Tibial nerve (tissue), 4 donors: ENCODE measurements at places on chromosomes 5 and 9. TPM values are rescaled to one million over a fixed set of nuclear protein-coding genes. Genes with fewer than 3 reads are reported as not detected.

- no peak overlapping the region for H3K4me3 ChIP-seq
- no peaks in the 10 kb centered on the region for H3K27me3 ChIP-seq
- no peak for DNase-seq
- no peaks in the 10 kb centered on the region for H3K4me1 ChIP-seq
- H3K27ac ChIP-seq = no peak overlapping the region
These were observed 372.2 kb downstream of the ZSWIM6 start for GRCh38 chr5:61704289-61704688.

DNA sequence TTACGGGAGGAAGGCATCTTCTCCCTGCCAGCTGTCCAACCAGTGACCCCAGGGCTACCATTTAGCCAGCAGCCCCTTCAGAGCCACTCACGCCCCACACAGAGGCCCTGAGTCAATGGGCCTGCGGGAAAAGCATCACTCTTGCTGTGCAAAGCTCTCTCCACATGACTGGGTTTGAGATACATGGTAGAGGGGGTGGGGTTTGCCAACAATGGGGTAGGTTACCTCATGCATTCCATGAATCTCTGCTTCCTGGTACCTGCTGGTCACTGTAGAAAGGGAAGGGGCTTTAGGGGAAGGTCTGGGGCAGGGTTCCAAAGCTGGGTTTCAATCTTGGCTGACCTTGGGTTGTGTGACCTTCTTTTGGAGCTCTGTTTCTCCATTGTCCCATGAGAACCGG is 22.9 kb upstream of the TTLL11 start:
- DNase-seq = no peak
- peaks cover 7% of the 10 kb centered on the region for H3K27me3 ChIP-seq
- H3K4me1 ChIP-seq = no peaks in the 10 kb centered on the region
- no peak overlapping the region for H3K4me3 ChIP-seq
- H3K27ac ChIP-seq = no peak overlapping the region

DNA sequence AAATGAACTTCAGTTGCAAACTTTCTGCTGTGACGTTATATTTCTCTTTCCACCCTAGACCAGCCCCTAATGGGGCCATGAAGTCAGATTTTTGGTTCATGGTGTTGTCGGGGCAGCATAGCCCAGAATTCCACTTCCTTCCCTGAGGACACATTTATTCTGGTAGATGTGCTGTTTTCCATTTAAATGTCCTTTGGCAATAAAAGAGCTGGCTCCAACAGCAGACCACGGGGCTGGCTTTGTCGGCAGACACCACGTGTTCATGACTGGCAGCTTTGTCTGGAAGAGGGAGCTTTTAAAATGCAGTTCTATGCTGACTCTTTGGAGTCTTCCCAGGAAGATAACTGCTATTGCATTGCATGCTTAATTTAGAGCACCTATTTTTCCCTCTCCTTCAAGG is 17.6 kb upstream of the LCP2 start:
- peak; percentile 84 for DNase-seq
- no peaks in the 10 kb centered on the region for H3K36me3 ChIP-seq
- no peaks in the 10 kb centered on the region for H3K4me1 ChIP-seq
- H3K27ac ChIP-seq = peak overlapping the region; percentile 73
- no peak overlapping the region for H3K4me3 ChIP-seq

DNA sequence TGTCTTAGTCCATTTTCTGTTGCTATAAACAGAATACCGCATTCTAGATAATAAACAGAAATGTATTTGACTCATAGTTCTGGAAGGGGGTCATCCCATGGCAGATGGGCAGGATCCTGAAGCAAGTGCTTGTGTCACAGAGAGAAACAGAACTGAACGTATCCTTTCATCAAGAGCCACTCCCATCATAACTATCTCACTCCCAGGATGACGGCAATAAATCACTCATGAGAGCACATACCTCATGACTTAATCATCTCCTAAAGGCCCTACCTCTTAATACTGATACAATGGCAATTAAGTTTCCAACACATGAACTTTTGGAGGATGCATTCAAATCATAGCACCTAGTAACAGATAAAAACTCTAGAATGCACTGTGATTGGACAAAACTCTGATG is 142.9 kb downstream of the CAMK4 start:
- no peak for DNase-seq
- no peaks in the 10 kb centered on the region for H3K36me3 ChIP-seq
- no peak overlapping the region for H3K4me3 ChIP-seq
- H3K27ac ChIP-seq = no peak overlapping the region
- no peaks in the 10 kb centered on the region for H3K27me3 ChIP-seq
- no peaks in the 10 kb centered on the region for H3K4me1 ChIP-seq

NMUR2 gene
- total RNA-seq = not detected

GRCh38 chr5:31981361-31981945 is 192.7 kb downstream of the GOLPH3 start:
- no peaks in the 10 kb centered on the region for H3K4me1 ChIP-seq
- H3K27me3 ChIP-seq = no peaks in the 10 kb centered on the region
- no peak overlapping the region for H3K27ac ChIP-seq
- H3K4me3 ChIP-seq = no peak overlapping the region

- no peak for DNase-seq
- no peaks in the 10 kb centered on the region for H3K36me3 ChIP-seq
- H3K27ac ChIP-seq = no peak overlapping the region
- no peaks in the 10 kb centered on the region for H3K27me3 ChIP-seq
These were observed 80.9 kb upstream of the SNX2 start for GRCh38 chr5:122693963-122694362.

HNRNPH1 gene
- total RNA-seq = 696 TPM

DNA sequence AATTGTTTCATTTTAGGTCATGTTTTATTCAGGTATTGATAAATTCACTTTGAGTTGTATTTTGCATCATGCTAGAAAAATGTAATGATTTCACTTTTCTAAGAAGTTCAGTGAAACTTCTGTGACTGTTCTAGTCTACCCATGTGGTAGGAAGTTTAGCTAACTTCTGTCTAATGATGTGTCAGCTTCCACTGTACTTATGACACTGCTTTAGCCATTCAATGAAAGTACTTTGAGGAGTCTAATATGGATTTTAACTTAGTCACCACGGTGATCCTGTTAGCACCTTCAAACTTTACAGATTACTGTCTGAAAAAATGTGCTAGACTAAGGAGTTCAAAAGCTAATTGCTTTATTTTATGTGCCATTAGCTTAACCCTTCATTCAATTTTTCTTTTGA is 1510.5 kb upstream of the CDH9 start:
- H3K27ac ChIP-seq = no peak overlapping the region
- no peaks in the 10 kb centered on the region for H3K27me3 ChIP-seq
- no peaks in the 10 kb centered on the region for H3K36me3 ChIP-seq

- DNase-seq = no peak
- H3K27me3 ChIP-seq = no peaks in the 10 kb centered on the region
- H3K4me1 ChIP-seq = peaks cover 3% of the 10 kb centered on the region
- H3K4me3 ChIP-seq = peak overlapping the region; percentile 75
These were observed 709 bp downstream of the IQGAP2 start for GRCh38 chr5:76403766-76404222.

GRCh38 chr9:135526730-135527571 is 5.7 kb downstream of the LCN1 start:
- DNase-seq = no peak
- H3K36me3 ChIP-seq = no peaks in the 10 kb centered on the region
- H3K27me3 ChIP-seq = no peaks in the 10 kb centered on the region
- no peak overlapping the region for H3K27ac ChIP-seq

DNA sequence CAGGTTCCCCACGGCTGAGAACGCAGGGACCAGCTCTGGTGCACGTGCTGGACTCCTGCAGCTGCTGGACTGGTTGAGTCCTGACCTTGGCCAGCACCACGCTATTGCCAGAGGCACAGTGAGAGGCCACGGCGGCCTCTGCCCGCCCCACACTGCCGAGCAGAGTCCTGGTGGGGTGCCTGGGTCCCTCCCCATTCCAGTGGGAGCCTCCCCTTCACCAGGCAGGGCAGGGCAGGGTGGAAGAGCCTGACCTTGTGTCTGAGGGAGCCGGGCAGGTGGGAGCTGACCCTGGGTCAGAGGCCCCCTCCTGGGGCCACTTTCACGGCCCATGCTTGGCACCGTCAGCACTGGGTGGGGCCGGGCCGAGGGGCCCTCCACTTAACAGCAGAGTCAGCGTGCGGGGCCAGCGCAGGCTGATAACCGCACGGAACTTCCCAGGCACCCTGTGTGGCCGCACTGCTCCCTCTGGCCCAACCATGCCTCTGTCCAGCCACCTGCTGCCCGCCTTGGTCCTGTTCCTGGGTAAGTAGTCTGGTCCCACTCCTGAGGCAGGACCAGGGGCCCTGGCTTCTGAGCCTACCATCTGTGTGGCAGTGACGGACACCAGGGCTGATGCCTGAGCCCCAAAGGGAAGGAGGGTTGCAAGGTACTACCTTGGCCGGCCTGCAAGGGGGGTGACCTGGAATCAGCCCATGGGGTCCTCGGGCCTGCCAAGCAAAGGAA is at the start of gene MAMDC4:
TSS of gene MAMDC4 (plus strand) at position 406 of the 723 bp plus-strand sequence. CDS start at position 477, 71 bp downstream.
- peaks cover 9% of the 10 kb centered on the region for H3K27me3 ChIP-seq
- peaks cover 9% of the 10 kb centered on the region for H3K4me1 ChIP-seq
- no peaks in the 10 kb centered on the region for H3K36me3 ChIP-seq
- no peak within 1 kb of the TSS for H3K27ac ChIP-seq
- H3K4me3 ChIP-seq = no peak within 1 kb of the TSS
- no peak for DNase-seq

DNA sequence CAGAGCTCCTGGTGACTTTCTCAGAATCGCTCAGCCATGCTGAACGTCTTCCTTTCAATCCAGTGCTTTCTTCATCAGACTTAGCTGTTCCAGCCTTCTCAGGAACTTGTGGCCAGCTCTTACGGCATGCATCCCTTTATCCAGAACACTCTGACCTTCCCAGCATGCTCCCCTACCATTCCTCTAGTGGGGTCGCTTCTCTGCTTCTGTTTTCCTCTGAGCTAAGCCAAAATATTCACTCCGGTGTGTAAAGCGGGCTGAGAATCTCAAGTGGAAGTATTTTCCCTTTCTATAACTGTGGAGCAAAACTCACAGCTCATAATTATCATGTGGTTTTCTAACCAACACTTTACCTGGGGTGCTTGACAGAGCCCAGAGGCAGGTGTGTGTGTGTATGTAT is 6.2 kb downstream of the DCANP1 start:
- peak overlapping the region; percentile 32 for H3K27ac ChIP-seq
- H3K4me3 ChIP-seq = no peak overlapping the region
- no peak for DNase-seq
- no peaks in the 10 kb centered on the region for H3K4me1 ChIP-seq

- H3K27ac ChIP-seq = no peak overlapping the region
- H3K36me3 ChIP-seq = no peaks in the 10 kb centered on the region
- no peaks in the 10 kb centered on the region for H3K27me3 ChIP-seq
- H3K4me3 ChIP-seq = no peak overlapping the region
- DNase-seq = no peak
- peaks cover 12% of the 10 kb centered on the region for H3K4me1 ChIP-seq
These were observed 173.0 kb upstream of the TARS1 start for GRCh38 chr5:33267801-33268200.

- no peak overlapping the region for H3K4me3 ChIP-seq
- DNase-seq = no peak
- no peaks in the 10 kb centered on the region for H3K36me3 ChIP-seq
- no peaks in the 10 kb centered on the region for H3K4me1 ChIP-seq
- H3K27me3 ChIP-seq = no peaks in the 10 kb centered on the region
- H3K27ac ChIP-seq = no peak overlapping the region
These were observed 250.9 kb downstream of the CD180 start for GRCh38 chr5:66945389-66946349.

NEUROG1 gene
- total RNA-seq = not detected

GRCh38 chr5:146967646-146968045 is 89.1 kb upstream of the PPP2R2B start:
- H3K36me3 ChIP-seq = no peaks in the 10 kb centered on the region
- no peaks in the 10 kb centered on the region for H3K27me3 ChIP-seq
- H3K4me3 ChIP-seq = no peak overlapping the region
- DNase-seq = no peak
- peaks cover 3% of the 10 kb centered on the region for H3K4me1 ChIP-seq

GRCh38 chr9:122331523-122331927 is 39.3 kb upstream of the PTGS1 start:
- H3K36me3 ChIP-seq = peaks cover 23% of the 10 kb centered on the region
- H3K4me1 ChIP-seq = no peaks in the 10 kb centered on the region
- no peak overlapping the region for H3K27ac ChIP-seq
- H3K27me3 ChIP-seq = no peaks in the 10 kb centered on the region
- H3K4me3 ChIP-seq = no peak overlapping the region
- DNase-seq = no peak

DNA sequence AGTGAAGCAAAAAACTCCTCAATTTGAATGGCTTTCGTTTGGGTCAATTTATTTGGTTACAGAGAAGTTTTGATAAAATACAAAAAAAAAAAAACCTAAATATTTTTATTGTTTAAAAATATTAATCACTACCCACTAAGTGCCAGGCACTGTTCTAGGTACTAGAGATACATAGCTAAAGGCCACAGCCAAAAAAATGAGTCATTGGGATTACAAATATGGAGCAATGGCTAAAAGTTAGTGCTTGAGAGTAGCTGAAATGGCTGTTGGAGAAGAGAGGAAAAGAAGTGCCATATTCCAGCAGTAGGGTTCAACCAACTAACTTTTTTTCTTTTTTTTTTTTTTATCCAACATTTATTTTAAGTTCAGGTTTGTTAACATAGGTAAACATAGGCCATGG is 130.1 kb upstream of the PTGER4 start:
- H3K27me3 ChIP-seq = no peaks in the 10 kb centered on the region
- H3K4me1 ChIP-seq = no peaks in the 10 kb centered on the region

GRCh38 chr5:464843-465590 is 22.0 kb downstream of the EXOC3 start:
- no peak for DNase-seq
- peaks cover 89% of the 10 kb centered on the region for H3K36me3 ChIP-seq
- H3K4me1 ChIP-seq = no peaks in the 10 kb centered on the region
- no peak overlapping the region for H3K27ac ChIP-seq

DNA sequence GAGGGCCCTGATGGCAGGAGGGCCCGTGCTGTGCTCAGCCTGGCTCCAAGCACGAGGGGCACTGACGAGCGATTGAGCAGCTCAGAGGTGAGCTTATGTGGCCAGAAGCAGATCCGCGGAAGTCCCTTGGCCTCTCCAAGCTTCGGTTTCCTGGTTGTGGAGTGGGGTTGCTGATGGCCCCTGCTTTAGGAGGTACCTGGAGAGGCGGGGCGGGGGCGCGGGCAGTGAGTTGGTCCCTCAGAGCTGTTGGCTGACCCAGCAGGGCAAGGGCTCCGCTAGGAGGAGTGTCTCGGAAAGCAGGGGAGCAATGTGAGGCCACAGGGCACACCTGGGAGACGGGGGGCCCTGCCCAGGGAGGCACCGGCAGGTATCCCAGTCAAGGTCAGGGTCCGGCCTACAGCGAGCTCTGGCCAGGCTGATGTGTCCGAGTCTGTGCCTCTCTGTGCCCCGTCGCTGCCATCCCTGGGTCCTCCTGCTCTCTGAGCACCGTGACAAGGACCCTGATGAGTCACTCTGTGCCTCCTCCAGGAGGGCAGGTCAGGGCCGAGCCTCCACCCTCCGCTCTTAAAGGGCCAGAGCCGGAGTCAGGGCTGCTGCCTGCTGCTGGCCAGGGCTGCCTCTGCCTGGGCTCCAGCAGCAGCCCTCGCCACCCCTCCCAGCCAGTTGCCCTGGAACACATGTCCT is 14.8 kb downstream of the NCS1 start:
- no peaks in the 10 kb centered on the region for H3K36me3 ChIP-seq
- no peak overlapping the region for H3K4me3 ChIP-seq
- peak overlapping the region; percentile 42 for H3K27ac ChIP-seq
- H3K27me3 ChIP-seq = no peaks in the 10 kb centered on the region

SMIM33 gene
- not detected for total RNA-seq

- no peaks in the 10 kb centered on the region for H3K36me3 ChIP-seq
- H3K27ac ChIP-seq = no peak overlapping the region
- H3K4me3 ChIP-seq = no peak overlapping the region
- no peaks in the 10 kb centered on the region for H3K27me3 ChIP-seq
These were observed 89.5 kb downstream of the MAT2B start for GRCh38 chr5:163594951-163595350.

REEP2 gene
- total RNA-seq = 8.1 TPM

GRXCR2 gene
- total RNA-seq = not detected

GRCh38 chr5:40410964-40411635 is 268.6 kb upstream of the PTGER4 start:
- no peak overlapping the region for H3K4me3 ChIP-seq
- peaks cover 13% of the 10 kb centered on the region for H3K4me1 ChIP-seq
- no peak for DNase-seq
- H3K27ac ChIP-seq = peak overlapping the region; percentile 59
- no peaks in the 10 kb centered on the region for H3K36me3 ChIP-seq
